Caco-2 (cell line): ENCODE measurements at places on chromosomes 4 and X.

- DNase-seq, result peak; percentile 1
Observed at GRCh38 chrX:57977992-57978391, 67.7 kb upstream of the ZXDA start.

GRCh38 chr4:94959307-94959706, 201.6 kb downstream of the BMPR1B start:
- no peak for DNase-seq

DNA sequence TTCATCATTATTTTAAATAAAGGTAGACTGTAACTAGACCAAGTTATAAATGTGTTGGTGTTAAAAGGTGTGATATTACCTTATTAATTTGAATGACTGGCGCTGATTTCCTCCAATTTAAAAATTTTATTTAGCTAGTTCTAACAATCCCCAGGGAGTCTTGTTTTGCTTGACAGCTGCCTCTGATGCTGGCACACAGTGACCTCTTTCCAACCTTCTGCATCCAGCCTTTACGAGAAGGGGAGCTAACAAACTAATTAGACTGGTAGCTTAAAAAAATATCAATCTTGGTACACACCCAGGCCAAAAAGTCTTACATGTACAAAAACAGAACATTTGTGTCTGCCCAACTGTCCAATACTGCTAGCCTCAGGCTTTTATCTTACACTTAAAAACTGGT, 51.8 kb upstream of the ENPEP start:
- DNase-seq, result no peak

- DNase-seq, result no peak
Observed at GRCh38 chrX:155857561-155857960, 23.6 kb upstream of the VAMP7 start.

- no peak for DNase-seq
Observed at GRCh38 chr4:181119186-181119585, 1124.0 kb upstream of the TENM3 start.

- DNase-seq, result no peak
Observed at GRCh38 chr4:174707051-174707676, 121.9 kb downstream of the GLRA3 start.

DNA sequence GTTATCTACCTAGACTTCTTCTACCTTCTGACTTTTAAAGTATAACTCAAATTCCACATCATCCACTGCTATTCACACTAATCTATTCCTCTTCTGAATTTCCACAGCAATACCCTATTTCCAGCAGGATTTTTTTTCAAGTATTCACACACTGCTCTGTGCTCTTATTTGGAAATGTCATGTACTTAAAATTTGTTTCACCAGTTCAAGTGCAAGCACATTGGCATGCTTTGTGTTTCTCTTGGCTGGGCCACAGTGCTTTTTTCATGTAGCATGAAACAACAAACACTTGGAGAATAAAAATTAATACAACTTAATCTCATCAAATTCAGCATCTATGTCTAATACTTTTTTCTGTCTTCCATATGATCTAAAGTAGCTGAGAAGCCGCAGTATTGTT, 161.8 kb upstream of the PCDH18 start:
- DNase-seq, result no peak

GRCh38 chr4:3336382-3337356, 43.8 kb downstream of the RGS12 start:
- no peak for DNase-seq

DNA sequence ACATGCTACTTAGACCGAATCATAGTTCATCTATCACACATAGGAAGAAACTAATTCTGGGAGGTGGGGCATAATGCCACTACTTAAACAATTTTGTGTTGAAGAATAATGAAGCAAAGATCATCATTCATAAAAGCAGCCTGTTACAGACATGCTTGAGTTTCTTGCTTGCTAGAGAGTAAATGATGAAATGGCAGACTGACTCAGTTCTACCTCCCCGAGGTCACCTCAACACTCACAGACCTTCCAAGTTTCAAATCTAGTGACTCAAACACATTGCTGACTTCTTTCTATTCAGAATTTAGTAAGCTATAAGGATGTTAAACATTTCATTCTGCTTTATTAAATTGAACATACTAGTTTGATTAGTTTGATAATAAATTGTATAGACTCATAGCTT, 636.5 kb upstream of the FRG1 start:
- no peak for DNase-seq

GRCh38 chr4:129327637-129328036, 231.7 kb downstream of the C4orf33 start:
- no peak for DNase-seq

GRCh38 chr4:56817840-56818491, 3.5 kb downstream of the SPINK2 start:
- DNase-seq, result no peak

DNA sequence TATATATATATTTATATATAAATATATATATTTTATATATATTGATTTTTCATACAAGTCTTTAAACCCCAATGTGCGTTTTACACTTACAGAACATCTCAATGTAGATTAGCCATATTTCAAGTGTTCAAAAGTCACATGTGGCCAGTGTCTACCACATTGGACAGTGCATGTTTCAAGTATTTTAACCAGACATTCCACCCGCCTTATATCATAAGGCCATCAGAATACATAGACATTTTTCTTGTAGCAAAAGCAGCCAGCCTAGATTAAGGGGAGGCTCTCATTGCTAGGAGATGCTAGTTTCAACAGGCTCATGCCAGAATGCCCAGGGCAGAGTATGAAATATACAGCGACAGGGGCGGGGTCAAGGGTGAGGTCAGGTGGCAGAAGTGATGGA, 202.0 kb downstream of the NR3C2 start:
- DNase-seq, result no peak

DNA sequence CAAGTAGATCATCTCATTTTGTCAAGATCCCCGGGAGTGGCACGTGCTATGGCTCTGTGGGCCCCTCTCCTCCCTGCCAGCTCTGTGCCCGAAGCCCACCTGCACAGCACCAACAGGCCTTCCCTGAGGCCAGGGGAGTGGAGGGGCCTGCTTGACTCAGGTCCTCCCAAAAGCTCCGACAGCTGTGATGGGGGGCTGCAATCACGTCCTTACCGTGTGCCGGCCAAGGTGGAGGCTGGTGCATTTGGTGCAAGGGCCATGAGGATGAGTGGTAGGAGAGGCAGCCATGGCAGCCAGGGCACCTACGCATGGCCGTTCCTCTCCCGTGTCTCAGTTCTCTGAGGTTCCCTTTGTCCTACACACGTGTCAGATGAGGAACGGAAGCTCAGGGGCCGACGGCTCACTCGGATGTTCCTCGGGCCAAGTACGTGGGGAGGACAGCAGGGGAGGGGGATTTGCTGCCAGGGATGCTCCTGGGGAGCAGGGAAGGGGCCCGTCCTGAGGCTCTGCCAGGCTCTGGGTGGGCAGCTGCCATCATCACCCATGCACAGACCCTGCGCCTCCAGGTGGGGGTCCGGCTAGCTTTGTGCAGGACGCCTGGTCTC, 95.8 kb downstream of the HMX1 start:
- DNase-seq, result peak; percentile 21

GRCh38 chrX:119218198-119218597, 17.9 kb upstream of the PGRMC1 start:
- DNase-seq, result no peak
